ENCODE measurements at places on chromosomes 7 and 10.
A peak's percentile ranks its signal among the peaks of the same experiment; 100 is the strongest.

GRCh38 chr7:107213193-107213788, 44.5 kb downstream of the HBP1 start:
- DNase-seq, result no peak

GRCh38 chr10:17989908-17990767, 38.4 kb downstream of the SLC39A12 start:
- no peak for DNase-seq

GRCh38 chr7:5528071-5528814, 104.6 kb upstream of the TNRC18 start:
- no peak for DNase-seq

GRCh38 chr7:113405296-113406056, 287.1 kb upstream of the SMIM30 start:
- DNase-seq, result no peak

DNA sequence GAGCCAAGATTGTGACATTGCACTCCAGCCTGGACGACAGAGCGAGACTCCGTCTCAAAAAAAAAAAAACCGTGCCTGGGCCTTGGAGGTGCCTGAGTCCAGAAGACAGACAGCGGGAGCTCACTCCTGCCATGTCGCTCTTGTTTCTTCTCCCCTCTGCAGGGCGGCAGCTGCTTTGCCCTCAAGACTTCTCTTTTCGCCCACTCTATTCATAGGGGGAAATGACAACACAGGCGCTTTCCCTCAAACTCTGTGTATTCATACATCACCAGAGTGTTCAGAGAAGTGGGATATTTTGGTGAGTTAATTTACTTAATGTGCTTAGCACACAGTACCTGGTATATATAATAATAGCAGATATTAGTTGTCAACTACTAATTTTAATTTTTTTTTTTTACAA, 44.5 kb downstream of the FOXK1 start:
- DNase-seq, result peak; percentile 25

DNA sequence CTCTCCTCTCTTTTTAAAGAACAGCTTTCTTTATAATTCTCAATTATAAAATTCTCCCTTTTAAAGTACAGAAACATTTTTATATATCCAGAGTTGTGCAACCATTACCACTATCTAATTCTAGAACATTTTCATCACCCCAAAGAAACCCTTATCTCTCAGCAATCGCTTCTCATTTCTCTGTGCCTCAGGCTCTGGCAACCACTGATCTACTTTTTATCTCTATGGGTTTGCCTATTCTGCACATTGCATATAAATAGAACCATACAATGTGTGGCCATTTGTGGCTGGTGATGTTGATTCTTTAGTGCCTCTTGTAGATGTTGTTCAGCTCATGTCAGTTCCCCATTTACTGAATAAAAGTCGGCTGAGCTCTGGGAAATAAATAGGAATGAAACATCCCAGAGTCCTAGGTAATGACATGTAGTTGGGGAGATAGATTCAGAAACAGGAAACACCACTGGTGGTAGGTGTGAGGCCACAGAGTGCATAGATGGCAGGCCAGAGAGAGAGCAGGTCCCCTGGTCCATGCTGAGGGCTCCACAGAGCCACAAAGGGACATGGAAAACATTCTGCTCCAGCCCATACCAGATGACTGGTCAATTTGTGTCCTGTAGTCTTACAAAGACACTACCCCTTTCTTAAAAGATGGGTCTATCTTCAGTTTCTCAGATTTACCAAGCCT, 126.5 kb downstream of the PLPP4 start:
- no peak for DNase-seq

DNA sequence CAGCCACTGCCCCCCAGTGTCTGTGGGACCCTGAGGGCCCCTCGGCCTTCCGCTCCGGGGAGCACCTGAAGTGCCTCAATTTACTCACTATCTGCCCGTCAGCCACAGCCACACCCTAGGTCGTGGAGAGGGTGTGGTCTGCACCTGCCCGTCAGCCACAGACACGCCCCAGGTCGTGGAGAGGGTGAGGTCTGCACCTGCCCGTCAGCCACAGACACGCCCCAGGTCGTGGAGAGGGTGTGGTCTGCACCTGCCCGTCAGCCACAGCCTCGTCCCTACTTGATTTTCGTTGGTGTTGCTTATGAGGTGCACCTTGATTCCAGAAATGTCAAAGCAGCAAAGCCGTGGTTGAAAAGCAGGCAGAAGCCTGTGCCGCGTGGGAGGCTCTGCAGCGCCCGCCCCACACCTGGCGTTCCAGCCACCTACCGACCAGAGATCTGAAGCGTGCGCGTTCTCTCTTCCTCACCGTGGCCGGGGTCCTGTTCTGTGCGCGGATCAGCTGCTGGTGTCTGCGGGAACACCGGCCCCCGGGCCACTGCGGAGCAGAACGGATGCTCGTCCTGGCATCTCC, 101.6 kb downstream of the DYNC2I1 start:
- no peak for DNase-seq

DNA sequence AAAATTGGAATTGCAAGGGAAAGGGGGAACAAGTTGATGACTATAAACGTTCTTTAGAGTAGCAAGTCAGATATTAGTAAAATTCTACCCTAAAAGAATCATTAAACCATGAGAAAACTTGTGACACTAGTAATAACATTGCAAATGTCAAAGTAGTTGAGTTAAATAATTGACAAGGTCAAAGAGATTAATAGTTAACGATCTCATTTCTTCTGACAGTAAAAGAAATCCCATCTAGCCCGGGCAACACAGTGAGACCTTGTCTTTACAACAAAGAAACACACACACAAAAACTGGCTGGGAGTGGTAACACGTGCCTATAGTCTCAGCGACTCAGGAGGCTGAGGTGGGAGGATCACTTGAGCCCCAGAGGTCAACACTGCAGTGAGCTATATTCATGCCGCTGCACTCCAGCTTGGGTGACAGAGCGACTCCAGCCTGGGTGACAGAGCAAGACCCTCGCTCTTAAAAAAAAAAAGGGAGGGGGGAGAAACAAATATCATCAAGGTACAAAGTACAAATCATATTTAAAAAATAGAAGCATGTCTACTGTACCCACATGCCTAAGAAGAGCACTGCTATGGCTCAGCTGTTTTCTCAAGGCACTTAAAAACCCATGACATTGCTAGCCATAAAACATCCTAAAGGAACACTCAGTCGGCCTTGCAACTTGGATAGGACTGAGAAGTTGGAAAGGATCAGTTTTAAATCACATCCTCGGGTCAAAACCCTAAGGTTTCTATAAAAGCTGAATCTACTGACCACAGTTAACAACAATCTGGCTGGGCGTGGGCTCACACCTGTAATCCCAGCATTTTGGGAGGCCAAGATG, 401.1 kb downstream of the PARD3 start:
- DNase-seq, result no peak

DNA sequence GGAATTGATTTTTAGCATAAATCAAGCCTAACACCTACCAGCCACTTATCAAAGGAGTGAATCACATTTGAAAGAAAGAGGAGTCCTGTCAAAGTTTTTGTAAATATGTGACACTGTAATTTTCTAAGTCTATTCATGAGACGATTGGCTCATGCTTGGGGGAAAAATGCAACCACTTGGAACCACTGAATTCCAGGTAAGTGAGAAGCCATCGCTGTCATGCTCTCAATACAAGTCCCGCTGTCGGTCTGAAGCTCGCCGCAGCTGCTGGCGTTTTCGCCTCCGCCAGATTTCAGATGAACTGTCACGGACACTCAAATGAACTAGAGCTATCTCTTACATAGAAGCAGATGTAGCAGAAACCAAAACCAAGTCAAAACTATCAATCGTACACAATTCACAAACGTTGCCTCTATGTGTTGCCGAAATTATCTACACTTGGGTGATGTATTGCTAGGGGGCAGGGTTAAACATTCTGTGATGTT, 279.8 kb upstream of the FZD8 start:
- DNase-seq, result no peak

- peak; percentile 9 for DNase-seq
Observed at GRCh38 chr7:72335561-72336381, 76.4 kb downstream of the CALN1 start.

GRCh38 chr10:6047847-6048246, 14.3 kb downstream of the IL2RA start:
- DNase-seq, result no peak

GRCh38 chr7:134155871-134156270, 28.7 kb downstream of the LRGUK start:
- DNase-seq, result no peak

DNA sequence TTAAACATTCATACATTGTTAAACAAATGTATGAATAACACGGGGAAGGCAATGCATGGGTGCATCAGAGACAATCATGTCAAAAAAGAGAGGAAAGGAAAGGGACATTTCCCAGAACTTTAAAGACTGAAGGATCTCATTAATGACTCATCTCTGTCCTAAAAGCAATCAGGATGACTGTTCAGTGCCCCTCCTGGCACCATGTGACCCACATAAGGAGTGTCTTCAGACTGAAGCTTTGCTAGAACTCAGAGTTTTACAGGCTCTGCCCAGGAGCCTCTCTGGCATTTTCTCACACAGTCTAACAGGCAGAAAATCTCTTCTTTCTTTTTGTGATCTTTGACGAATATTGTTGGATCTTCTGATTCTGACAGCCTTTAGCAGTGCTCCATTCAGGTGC, 315.3 kb downstream of the OTUD1 start:
- DNase-seq, result no peak

- no peak for DNase-seq
Observed at GRCh38 chr10:96681524-96681923, 38.8 kb downstream of the PIK3AP1 start.

- peak; percentile 11 for DNase-seq
Observed at GRCh38 chr10:6990891-6991290, 410.8 kb upstream of the PRKCQ start.

DNA sequence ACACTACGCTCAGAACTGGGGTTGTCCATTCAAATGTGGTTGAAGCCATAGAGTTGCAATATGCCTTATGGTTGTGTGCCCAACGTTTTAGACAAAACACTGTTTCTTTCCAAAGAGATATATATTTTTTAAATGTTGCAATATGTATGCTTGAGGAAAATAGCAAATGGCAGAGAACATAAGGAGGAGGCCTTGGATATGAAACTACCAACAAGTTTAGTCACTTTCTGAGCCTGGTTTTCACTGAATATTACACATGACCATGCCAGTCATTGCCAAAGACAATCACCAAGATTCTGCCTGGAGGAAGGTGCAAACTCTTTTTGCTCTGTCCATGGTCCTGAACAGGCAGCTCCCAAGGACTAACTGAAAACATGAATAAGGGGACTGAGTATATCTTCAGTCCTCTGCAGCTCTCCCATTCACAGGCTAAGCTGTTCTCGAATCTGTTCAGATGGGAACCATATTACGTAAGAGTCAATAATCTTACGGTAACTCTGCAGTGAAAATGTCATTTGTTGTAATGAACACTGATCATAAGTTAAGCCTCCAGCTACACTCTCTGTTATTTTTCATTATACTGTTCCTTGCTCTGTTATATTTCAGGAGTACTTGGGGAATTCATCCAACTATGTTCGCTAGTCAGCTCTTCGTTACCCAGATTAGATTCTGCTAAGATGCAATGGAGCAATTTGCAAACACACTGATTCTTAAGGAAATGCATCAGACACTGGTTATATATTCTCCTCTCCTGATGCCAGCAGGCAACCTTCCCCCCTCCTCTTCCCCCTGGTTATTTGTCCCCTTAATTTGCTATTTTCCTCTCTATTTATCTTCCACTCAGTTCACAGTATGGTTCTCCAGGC, 90.7 kb upstream of the C1QL3 start:
- no peak for DNase-seq

GRCh38 chr10:123974406-123974805, 82.8 kb upstream of the CPXM2 start:
- DNase-seq, result no peak

DNA sequence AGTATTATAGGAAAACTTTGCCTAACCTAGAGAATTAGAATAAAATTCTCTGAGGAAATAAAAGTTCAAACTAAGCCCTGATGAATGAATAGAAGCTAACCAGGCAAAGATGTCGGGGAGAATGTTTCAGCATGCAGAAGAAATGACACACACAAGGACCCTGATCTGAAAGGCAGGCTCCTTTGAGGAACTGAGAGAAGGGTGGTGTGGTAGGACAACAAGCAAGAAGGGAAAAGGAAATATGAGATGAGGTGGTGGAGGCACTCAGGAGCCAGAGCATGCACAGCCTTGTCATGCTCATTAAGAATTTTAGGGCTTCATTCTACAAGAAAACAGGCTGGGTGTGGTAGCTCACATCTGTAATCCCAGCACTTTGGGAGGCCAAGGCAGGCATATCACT, 90.6 kb downstream of the ARHGAP12 start:
- no peak for DNase-seq

DNA sequence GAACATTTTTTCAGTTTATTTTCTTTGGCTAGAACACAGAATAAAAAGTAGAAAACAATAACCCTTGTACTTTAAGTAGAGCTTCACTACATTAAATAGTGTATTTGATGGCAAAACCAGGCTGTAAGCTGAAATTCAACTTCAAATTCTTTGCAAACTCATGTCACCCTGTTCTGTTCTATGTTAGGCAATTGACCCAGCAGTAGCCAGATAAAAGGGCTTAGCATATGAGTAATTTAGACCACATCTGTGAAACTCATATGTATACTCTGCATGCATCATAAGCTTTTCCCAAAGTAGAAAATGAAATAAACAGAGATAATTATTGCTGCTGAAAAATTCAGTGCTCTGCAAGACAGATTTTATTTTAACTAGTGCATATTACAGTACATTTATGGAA, 150.2 kb downstream of the GNAI1 start:
- DNase-seq, result no peak

DNA sequence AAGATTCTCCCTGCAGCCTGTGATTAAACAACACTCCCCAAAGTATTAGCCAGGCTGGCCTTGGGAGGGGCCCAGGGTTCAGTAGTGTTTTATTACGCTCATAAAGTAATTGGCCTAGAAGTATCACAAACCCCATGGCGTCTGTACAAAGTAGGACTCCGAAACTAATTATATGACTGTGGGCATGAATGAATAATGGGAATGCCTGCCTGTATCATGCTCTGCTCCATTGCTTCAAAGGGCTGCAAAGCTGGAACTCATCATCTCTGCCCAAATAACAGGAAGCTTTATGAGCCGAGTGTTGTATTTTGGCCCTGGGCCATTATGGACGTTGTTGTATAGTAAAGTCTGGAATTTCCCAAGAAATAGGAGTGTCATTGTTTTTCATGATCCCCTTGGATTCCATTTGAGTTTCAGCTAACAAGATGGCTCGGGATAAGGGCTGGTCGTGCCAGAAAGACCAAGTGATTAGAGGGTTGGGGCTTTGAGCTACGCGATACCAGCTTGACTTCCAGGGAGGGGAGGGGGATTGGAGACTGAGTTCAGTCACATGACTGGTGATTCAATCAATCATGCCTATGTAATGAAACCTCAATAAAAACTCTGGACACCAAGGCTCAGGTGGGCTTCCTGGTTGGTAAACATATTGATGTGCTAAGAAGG, 65.3 kb upstream of the NPTX2 start:
- DNase-seq, result no peak

GRCh38 chr10:86630079-86630478, 24.3 kb upstream of the OPN4 start:
- DNase-seq, result no peak

DNA sequence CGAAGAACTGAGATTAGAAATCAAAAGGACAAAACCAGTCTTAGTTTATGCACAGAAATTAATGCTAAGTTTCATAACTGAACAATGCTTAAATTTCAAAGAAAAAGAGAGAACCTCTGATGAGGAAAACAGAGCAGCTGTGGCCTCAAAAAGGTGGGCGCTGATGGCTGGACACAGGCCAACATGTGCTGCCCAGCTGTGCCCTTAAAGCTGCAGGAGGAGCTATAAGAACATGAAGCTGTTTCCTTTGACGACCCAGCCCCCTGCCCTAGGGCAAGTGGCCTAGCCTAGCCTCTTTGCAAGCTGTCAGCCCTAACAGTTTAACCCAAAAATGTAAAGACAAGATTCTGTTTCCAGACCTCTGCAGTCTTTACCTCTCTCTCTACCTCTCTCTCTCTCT, 107.7 kb downstream of the GRID1 start:
- DNase-seq, result no peak
